Stimulated activated CD4-positive, alpha-beta T cell treated with anti-CD3 and anti-CD28 coated beads, TNF-alpha, amount 100 ng/mL, for 48 hours (primary cell): ENCODE measurements at places on chromosomes 12 and 14.

GRCh38 chr12:66304296-66304900, 2.1 kb downstream of the HELB start:
- no peak for DNase-seq

- DNase-seq: no peak
Measured at GRCh38 chr12:57541001-57541400, 6.0 kb downstream of the DCTN2 start.

DNA sequence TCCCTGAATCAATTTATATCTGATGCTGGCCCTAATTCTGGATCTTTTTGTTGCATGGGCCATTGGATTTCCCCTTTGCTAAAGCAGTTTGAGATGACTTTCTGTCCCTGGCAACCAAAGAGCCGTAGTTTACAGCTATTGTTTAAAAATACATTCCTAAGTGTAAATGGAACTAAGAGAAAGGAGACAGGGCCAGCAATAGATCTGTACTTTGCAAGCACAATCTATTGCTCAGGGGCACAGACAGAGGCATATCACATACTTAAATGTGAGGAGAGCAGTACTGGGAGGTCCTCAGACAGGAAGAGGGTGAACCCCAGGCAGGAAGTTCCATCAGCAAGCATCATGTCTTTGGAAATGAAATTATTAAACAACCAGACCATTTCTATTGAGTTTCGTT, 126.6 kb downstream of the ZFP36L1 start:
- DNase-seq: no peak

- DNase-seq: no peak
Measured at GRCh38 chr12:87667378-87667777, 361.8 kb downstream of the C12orf50 start.

DNA sequence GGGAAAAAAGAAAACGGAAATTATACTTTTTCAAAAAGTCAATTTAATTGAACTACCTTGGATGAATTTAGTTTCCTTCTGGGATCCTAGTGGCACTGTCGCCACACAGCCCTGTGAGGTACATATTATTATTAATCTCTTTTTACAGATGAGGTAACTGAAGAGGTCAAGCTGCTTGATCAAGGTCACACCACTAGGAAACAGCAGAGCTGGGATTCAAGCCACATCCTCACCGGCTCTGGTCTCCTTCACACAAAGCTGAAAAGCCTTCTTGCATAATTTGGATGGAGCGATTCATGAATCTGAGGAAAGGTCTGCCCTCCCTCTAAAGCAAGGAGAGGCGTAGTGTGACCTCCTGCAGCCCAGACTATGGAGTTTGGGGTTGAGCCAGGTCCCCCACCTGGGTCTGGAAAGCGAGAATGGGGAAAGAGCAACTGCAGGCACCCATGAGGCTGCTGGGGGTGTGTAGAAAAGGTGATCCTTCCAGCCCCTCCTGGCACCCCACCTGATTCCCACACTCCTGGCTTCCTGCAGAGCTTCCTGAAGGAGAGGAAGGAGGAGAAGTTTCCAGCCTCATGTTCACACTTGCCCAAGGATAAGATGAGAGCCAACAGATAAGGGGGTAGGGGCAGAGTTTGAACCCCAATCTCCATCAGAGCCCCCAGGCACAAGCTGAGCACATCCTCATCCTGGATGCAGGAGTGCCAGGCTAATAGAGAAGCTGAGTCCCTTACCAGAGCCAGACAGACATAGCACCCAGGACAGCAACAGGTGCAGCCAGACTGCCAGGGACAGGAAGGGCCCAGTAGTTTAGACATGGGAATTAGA, 3.9 kb upstream of the KRT79 start:
- no peak for DNase-seq

DNA sequence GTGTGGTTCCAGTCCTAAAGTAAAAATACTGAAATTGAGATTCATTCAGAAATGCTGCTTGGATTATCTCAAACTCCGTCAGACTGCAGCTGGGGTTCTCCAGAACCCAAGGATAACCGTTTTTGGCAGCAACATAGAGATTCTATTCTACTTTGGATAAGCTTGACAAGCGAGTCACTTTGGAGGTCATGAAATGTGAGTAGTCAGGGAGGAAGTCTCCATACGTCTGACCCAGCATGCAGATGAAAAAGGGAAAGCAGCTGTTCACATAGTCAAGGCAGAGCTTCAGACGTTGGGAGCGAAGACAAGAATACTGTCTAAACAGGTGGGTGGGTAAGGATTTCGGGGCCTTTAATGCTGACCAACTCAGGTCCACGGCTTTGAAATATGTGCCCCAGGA, 14.9 kb upstream of the HSP90B1 start:
- no peak for DNase-seq

- DNase-seq: no peak
Measured at GRCh38 chr14:61109288-61109687, 128.2 kb downstream of the SLC38A6 start.

- DNase-seq: no peak
Measured at GRCh38 chr12:125218952-125219351, 153.7 kb downstream of the AACS start.

DNA sequence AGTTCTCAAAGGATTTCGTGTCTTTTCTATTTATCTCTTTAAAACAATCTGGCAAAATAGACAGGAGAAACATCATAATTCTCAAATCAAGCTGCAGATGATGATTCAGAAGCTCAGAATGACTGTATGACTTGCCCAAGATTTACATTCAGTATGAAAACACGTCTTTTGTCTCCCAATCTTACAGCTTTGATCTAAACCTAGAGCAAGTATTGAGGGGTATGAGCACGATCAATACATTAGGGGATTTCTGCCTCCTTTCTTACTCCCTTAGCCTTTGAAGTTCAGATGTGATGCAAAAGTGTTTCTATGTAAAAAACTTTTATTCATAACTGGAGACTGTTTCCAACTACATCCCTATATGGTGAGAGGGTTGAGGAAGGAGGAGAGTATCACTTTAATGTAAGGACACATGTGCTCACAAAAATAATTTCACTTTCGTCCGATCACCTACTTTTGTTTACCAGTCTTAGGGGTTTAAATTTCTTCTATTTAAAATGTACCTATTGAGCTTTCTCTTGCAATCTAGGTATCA, 454.8 kb downstream of the TMTC2 start:
- DNase-seq: no peak

DNA sequence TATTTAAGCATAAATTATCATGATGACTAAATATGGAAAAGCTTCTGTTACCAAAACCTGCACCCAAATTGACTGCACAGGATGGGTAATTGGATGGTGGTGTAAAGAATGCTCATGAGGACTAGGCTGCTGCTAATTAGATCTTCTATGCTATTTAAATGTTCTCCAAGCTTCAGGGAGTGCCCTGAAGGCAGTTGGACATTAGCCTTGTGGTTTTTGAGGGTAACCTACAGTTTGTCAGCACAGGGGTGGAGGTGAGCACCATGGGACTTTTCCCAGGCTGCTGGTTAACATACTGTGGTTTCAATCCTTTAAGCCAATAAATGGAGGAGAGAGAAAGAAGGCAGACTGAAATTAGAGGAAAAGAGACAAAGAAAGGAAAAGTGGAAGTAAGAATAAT, 145.0 kb downstream of the WIF1 start:
- no peak for DNase-seq

DNA sequence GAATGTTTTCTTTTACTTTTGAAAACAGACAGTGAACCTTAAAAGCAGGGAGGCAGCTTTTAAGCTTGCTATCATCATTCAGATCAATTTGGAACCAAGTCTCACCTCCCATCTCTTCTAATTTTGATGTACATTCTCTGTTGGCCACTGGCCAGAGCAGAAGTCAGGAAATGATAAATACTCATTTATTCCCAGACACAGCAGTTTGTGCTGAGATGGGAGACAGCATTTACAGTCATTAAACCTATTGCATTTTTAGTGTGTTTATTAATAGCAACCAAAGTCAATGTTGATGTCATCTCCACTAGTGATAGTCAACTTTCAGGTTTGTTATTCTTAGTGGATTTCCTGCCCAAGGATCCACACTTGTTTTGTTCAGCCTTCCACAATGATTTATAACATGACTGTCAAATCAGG, 320.0 kb upstream of the ATP2B1 start:
- DNase-seq: no peak

GRCh38 chr12:85257671-85258070, 22.3 kb upstream of the ALX1 start:
- no peak for DNase-seq

DNA sequence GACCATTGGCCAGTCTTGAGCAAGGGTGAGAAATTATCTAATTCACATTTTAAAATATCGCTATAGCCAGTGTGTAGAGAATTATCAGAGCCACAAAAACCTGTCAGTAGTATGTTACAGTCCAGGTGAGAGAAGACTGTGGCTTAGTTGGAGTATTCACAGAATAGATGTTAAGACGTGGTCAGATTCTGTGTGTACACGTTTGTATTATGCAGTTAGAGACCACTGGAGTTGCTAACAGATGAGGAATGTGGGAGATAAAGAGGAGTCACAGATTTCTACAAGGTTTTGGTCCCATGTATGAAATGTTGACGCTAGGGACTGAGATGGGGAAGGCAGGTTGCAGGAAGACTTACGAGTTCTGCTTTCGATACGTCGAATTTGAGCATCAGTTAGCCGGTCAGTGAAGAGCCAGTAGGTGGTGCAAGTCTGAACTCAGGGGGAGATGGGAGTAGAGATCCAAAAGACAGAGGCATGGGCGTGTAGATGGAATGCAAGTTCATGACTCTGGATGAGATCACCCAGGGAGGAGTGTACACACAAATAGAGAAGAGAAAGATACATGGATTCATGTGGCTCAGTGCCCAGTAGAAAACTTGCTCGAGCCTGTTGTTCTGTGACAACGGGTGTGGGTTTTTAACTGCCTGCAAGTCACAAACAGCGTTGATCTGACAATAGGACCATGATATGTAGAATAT, 114.8 kb upstream of the FLRT2 start:
- no peak for DNase-seq

- DNase-seq: no peak
Measured at GRCh38 chr14:24840204-24840893, 206.4 kb upstream of the GZMB start.

GRCh38 chr12:49201595-49202295, 12.9 kb upstream of the TUBA1A start:
- DNase-seq: no peak

DNA sequence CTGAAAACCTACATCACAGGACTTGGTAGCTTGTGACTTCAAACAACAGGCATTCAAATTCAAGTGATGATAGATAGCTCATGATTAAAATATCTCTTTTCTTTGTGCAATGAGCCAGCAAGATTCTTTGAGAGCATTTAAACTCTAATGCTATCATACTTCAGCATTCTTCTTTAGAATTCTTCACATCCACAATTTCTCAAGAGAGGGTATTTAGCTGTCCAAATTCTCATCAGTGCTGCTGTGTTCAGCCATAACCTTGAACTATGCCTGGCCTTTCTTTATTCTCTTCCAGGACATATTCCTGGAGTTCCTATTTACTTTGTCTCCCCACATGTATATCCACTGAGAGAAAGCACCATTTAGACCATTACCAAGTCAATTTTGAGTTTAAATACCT, 321.1 kb downstream of the EGLN3 start:
- no peak for DNase-seq

DNA sequence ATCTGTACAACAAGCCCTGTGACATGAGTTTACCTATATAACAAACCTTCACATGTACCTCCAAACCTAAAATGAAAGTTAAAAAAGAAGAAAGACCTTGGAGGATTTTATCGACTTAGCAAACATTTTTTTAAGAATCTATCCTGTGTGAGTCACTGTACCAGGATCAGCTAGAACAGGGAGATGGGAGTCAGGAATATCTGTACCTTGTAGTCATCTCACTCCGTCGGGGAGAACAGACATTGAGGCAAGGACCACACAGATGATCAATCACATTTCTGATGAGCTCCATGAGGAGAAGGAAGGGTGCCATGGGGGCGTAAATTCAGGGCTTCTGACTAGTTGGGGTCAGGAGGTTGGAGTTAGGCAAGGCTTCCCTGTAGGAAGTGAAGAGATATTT, 310.6 kb downstream of the VRK1 start:
- DNase-seq: no peak

DNA sequence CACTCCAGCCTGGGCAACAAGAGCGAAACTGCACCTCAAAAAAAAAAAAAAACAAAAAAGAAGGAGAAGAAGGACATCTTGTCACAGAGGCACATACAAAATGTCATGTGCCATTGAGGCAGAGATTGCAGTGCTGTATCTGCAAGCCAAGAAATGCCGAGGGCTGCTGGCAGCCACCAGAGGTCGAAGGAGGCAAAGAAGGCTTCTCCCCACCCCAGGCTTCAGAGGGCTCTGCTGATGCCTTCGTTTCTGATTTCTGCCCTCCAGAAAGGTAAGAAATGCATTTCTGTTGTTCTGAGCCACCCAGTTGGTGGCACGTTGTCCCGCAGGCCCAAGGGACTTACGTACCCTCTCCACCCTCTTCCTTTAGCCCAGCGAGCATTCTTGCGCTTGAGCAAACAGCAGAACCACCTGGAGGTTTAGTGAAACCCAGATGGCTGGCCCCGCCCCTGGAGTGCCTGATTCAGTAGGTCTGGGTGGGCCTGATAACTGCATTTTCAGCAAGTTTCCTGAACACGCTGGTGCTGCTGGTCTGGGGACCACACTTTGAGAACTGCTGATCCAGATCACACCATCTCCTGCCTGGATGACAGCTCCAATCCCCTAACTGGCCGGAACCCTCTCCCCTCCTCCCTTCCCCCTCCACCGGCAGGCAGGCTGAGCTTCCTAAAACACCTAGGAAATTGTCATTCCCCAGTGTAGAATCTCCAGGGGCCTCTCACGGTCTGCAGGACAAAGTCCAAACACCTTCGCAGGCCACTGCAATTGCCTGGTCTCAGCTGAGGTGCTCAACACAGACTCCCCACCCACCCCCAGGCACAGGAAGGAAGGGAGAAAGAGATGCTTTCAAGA, 21.1 kb upstream of the SCARB1 start:
- no peak for DNase-seq

- DNase-seq: no peak
Measured at GRCh38 chr12:65430571-65431306, 152.3 kb downstream of the MSRB3 start.

DNA sequence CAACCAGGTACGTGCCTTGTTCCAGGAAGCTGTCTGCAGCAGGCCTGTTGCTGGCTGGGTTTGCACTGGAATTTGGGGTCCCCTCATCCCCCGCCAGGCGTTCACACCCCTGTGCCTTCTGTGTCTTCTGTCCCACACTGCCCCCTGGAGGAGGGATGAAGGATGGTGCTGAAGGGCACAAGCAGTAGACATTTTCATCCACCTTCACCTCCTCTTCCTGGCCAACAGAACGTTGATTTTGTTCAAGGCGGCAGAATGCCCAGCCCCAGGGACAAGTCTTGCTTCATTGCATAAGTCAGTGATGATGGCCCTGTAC, 122.1 kb downstream of the CALM1 start:
- DNase-seq: peak; percentile 23

- DNase-seq: peak; percentile 15
Measured at GRCh38 chr12:67482751-67483661, 165.5 kb upstream of the DYRK2 start.

GRCh38 chr14:60735416-60735815, 855 bp downstream of the MNAT1 start:
- no peak for DNase-seq

DNA sequence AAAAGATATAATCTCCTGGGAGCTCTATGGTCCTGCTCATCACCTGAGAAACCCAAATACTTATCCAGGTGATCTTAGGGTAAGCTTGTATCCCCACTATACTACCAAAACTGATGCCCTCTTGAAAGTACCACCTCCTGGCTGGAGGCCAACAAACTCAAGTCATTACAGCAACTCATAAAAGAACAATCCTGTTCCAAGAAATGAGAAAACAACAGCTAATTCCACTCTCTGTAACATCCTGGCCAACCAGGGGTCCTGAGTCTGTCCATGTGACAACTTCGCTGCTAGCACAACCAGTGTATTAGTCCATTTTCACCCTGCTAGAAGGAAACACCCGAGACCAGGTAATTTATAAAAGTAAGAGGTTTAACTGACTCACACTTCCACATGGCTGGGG, 190.0 kb upstream of the BMP4 start:
- DNase-seq: no peak
